Stimulated activated CD8-positive, alpha-beta memory T cell treated with anti-CD3 and anti-CD28 coated beads, Interleukin-15, amount 100 ng/mL, for 24 hours (primary cell): ENCODE measurements at places on chromosomes 11 and 22.

DNA sequence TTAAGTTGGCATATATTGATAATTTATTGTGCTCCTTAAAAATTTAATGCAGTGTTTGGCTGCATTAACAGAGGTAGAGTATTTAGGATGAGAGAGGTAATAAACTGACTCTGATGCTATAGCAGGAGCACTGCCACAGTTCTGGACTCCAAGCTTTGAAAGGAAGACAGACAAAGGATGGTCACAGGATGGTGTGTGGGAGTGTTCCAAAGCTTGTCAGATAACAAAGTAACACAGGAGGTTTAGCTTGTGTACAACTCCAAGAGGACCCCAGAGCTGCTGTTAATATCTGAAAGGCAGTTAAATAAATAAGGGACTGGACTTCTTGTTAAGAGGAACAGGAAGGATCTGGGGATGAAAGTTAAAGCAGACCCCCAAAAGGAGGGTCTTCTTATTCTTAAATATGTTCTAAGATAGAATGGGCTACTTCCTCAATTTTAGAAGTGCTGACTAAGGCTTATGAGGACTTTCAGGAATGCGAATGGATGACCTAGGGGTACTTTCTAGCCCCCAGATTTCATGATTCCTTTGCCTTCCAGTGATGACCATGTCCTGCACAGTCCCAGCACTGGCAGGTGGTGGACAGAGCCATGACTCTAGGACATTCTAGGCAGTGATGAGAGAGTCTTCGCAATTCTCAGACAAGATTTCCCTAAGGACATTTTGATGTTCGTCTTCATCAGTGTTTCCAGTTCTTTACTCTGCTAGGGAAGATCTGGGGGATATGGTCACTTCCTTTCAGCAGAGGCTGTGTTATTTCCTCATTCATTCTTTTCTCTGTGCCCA, 149.1 kb upstream of the RASSF10 start:
- no peak for DNase-seq

- DNase-seq: no peak
Measured at GRCh38 chr11:130049328-130049771, 20.3 kb upstream of the APLP2 start.

- no peak for DNase-seq
Measured at GRCh38 chr22:40392618-40393017, 22.2 kb downstream of the SGSM3 start.

GRCh38 chr11:57883630-57884029, 122.0 kb downstream of the CTNND1 start:
- no peak for DNase-seq

DNA sequence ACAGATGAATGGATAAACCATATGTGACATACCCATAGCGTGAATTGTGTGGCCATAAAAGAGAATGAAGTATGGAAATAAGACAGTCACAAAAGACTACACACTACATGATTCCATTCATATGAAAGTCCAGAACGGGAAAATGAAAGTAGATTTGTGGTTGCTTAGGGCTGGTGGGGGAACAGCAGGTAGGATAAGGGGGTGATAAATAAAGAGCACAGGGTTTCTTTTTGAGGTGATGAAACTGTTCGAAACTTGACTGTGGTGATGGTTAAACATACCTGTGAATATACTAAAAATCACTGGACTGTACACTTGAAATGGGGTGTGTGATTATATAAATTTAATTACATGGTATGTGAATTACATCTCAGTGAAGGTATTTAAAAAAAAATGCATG, 16.9 kb downstream of the TMEM123 start:
- no peak for DNase-seq

GRCh38 chr11:115126092-115126491, 378.1 kb downstream of the CADM1 start:
- no peak for DNase-seq

DNA sequence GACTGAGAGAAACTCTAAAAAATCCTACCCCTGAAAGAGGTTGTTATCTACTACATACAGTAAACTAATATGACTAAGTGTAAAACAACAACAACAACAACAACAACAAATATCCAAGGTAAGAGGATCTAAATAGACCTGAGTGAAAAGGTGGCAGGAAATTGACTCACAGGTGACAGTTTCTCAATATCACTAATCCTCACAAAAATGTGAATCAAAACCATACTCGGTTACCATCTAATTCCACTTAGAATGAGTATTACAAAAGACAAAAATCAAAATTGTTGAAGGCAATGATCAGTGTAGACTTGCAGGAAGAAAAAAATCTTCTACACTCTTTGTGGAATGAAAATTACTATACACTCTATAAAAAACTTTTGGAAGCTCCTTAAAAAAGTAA, 17.5 kb downstream of the RGL4 start:
- DNase-seq: no peak

- DNase-seq: no peak
Measured at GRCh38 chr11:11391796-11392463, 38.9 kb upstream of the CSNK2A3 start.

GRCh38 chr11:41988951-41989572, 529.6 kb upstream of the LRRC4C start:
- no peak for DNase-seq
